ENCODE measurements at places on chromosomes 7 and 10.

DNA sequence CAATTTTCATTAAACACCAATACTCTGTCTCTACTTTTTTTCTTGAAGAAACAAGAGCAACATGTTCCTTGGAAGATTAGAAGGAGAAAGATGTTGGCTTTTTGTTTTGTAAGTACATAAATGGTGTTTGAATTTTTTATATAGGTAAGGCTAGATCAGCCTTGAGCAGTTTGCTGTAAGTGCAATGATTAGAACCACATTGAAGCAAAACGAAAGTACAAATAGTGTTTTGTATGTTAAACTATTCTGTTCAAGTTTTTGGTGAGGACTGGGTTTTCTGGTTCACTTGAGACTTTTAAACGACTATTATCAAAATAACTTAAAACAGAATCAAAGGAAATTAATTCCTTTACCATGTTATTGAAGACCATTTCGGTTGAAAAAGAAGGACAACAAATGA is 162.9 kb upstream of the NRP1 start:
- no peak for DNase-seq

GRCh38 chr10:122307669-122308416 is 36.7 kb downstream of the BTBD16 start:
- no peak for DNase-seq

DNA sequence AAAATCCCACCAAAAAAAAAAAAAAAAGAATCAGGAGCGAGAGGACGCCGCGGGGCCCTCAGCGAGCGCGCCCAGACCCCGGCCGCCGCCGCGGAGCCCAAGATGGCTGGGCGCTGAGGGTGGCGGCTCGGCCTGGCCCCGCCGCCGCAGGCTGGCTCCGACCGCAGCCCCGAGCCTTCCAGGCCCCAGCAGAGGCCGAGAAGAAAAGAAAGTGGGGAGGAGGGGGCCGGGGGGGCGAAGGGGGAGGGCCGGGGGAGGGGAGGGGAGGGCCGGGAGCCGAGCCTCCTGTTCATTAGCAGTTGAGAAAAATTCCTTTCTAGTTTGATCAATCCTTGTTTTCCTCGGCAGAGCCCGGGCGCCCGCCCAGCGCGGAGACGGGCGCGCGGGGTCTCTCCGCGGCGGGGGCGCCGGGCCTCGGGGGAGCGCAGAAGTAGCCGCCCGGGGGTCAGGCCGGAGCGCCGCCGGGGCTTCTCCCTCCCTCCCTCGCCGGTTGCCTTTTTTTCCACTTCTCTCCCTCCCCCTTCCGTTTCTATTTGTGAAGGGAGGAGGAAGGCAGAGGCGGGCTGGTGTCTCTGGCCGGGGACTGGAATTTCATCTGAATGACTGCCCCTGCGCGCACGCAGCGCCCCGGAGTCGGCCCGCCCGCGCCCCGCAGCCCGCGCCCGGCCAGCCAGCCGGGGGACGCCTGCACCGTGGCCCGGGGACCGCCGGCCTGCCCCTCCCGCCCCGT is 778 bp upstream of the TRIM8 start:
- no peak for DNase-seq

GRCh38 chr7:117069379-117069778 is 116.1 kb downstream of the ST7 start:
- peak; percentile 5 for DNase-seq

DNA sequence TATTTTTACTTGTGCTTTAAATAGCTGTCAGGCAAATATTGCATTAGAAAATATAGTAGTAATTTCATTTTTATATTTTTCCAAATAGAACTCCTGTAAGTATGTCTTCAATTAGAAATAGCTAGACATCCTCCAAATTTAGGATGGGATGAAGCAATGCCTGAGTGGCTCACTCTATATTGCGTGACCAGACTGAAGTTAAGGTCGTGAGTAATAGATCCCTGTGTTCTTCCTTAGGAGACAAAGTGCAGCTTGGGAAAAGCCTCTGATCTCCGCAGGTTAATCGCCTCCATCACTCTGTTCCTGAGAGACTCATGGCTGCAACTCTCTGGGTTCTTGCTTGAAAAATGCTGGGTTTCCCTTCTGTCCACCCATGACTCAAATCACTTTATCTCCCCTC is 484.8 kb upstream of the ANKRD30A start:
- DNase-seq = no peak

DNA sequence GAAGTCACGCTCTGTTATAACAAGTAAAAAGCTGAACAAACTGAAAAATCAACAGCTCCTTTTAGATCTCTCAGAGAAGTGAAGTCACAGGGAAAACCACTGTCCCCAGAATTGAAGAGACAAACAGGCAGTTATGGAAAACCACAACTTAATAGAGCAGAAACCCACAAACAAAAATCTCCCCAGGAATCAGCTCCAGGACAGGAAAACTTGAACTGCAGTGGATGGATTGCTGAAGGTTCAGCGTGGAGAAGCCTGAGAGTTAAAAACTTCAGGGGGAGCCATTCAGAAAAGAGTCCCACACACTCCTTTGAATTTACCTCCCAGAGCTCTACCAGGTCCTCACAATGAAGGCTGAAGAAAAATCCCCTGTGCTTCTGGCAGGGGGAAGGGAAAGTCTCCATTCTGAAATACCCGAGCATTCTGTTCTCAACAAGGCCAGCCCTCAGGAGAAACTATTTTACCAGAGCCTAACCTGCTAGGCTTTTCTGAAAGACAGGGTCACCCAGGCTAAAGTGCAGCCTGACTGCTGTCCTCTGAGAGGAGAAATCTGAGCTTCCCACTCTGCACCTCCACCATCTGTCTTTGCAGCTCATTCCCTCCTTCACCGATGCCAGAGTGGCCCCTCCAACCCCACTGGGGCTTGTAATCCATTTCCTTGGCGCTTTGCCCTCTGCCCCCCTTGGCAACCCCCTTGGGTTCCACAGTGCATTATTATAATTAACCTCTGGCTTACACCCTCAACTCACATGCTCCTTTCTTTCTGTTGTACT is 65.0 kb upstream of the CCNY start:
- DNase-seq = no peak

GRCh38 chr10:49620841-49621378 is 7.1 kb downstream of the CHAT start:
- DNase-seq = no peak

DNA sequence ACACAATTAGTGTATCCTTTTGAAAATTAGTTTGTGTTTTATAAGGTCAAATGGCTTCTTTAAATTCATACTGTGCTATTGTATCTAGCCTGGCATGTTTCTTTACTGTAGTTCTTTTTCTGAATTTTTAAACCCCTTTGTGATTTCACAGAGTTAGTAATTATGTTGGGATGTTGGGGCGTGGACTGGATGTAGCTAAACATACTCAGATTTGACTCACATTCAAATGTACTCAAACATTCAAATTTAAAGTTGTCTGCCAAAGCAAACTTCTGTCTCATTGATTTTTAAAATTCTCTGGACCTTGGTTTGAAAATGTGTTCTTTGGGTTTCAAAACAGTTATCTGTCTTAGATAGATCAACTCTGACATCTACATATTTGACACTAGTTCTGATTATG is 7.2 kb upstream of the NRP1 start:
- no peak for DNase-seq

GRCh38 chr10:92993699-92994272 is 66.8 kb upstream of the CYP26C1 start:
- DNase-seq = no peak

- no peak for DNase-seq
Measured at GRCh38 chr10:107379601-107380000, 215.1 kb upstream of the SORCS1 start.

Data from GM18507 (cell line).